ENCODE measurements at places on chromosomes 3 and 15. TPM values are rescaled to one million over a fixed set of nuclear protein-coding genes. Genes with fewer than 3 reads are reported as not detected.

GRCh38 chr3:44762170-44762677, 630 bp downstream of the KIF15 start:
- DNase-seq = no peak

The RPUSD2 gene
- total RNA-seq = not detected

The ZNF501 gene
- 2.8 TPM for total RNA-seq

The MSL2 gene
- total RNA-seq = 30.1 TPM

The TM4SF1 gene
- 57.6 TPM for total RNA-seq

- DNase-seq = no peak
Measured at GRCh38 chr3:125187599-125187910, 25.0 kb downstream of the SLC12A8 start.

Measured in stomach (tissue), 19 donors.